Peyer's patch (tissue), 4 donors: ENCODE measurements at places on chromosomes 12 and 14. TPM values are rescaled to one million over a fixed set of nuclear protein-coding genes. Genes with fewer than 3 reads are reported as not detected.

Gene BEST3
- total RNA-seq = not detected

Gene LHX5
- not detected for total RNA-seq

DNA sequence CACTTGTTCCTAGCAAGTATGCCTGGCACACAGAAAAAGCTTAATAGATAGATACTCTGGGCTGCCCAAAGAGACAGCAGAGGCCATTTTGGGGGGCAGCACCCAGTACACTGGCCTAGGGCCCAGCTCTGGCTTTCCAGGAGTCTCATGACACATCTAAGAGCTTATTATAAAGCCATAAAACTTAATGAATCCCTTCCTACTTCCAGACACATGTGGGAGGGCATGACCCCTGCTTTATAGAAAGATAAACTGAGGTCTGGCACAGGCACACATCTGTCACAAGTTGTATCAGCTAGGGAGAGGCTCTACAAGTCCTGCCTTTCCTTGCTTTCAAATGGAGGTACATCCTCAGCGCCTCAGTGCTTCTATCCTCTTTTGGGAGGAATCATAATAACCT lies 27.1 kb downstream of the FMNL3 start:
- no peak for DNase-seq

DNA sequence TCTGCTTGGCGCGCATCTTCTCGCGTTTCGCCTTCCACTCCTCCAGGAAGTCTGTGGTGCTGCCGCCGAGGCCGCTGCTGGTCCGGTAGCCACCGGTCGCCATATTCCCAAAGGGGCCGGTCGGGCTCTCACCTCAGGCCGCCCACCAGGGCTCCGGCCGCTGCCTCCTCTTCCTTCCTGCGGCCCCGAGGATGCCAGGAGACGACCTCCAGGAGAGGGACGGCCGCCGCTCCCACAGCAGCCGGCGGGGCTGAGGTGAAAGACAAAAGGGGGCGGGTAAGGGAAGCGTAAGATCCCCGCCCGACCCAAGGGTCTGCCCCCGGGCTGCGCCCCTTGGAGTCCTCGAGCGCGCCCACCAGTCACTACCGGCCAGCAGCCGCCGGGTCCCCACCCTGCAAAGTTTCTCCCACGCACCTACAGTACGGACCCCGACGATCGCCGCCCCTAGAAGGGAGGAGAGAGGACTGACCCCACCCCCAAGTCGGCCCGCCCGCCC lies 574 bp downstream of the PAWR start:
- DNase-seq = no peak

GRCh38 chr12:130117233-130117632 lies 45.0 kb upstream of the FZD10 start:
- DNase-seq = no peak
